KBM-7 (cell line): ENCODE measurements at places on chromosomes 11 and 22.

DNA sequence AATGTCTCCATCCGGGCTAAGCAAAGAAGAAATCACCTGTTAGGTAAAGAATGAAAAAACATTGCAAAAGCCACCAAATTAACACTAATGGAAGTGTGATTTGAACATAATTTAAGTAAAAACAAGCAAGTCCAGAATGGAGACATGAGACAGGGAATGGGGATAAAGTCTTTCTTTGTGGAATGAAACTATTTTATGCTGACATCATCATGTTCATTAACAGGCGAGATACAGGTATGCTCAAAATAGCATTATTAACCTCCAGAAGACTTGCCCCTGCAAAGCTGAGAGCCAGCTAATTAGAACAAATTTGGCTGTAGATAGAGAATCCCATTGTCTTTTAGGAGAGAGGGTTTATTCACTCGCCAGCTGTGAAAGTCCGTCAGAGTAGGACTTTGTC is 4.9 kb upstream of the LARGE1 start:
- DNase-seq, result no peak

- no peak for DNase-seq
Observed at GRCh38 chr11:62148271-62148980, 24.6 kb downstream of the INCENP start.

DNA sequence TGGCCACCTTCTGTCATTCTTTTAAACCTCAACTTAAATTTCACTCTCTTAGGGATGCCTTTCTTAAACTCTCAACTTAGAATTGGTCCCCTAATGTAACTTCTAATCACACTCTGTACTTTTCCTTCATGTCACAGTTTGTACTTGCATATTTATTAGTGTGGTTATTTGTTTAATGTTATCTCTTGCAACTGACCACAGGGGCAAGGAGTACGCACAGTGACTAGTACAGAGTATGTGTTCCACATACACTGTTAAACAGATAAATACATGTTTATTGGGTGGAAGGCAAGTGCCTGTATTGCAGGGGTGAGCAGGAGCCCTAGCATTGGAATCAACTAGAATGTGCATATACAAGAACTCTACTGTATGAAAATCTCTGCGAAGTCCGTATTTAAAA is 554.0 kb downstream of the INSC start:
- no peak for DNase-seq

DNA sequence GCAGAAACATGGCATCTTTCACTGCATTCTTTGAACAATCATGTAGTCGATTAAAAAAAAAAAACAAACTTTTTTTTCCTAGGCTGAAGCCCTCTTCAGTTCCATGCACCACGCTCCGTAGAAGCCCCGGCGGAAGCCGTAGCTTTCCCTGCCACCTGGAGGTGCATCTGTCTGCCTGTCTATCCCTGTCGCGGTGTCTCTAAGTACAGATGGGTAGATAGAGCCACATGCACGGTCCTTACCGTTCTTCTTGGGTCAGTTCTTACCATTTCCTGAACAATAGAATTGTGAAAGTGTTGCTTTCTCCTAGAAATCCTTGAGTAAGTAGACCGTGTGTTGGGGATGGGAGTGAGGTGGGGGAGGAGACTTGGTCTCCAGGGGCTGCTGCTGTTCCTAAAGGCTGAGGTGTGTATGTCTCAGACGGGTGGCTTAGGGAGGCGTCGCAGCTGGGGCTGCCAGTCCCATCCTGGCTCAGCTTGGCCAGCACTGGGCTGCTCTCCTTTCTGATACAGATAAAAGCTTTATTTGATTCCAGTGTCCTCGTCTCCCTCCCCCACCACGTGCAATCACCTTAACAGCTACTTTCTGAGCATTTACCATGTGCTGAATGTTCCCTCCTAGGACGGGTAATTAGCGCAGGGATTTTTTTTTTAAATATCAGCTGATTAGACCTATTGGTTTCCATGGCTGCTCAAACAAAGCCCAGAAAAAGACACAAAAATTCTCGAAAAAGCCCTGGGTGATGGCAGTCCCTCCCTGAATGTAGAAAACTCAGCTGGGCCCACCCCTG is 46.8 kb downstream of the MACROD1 start:
- no peak for DNase-seq

DNA sequence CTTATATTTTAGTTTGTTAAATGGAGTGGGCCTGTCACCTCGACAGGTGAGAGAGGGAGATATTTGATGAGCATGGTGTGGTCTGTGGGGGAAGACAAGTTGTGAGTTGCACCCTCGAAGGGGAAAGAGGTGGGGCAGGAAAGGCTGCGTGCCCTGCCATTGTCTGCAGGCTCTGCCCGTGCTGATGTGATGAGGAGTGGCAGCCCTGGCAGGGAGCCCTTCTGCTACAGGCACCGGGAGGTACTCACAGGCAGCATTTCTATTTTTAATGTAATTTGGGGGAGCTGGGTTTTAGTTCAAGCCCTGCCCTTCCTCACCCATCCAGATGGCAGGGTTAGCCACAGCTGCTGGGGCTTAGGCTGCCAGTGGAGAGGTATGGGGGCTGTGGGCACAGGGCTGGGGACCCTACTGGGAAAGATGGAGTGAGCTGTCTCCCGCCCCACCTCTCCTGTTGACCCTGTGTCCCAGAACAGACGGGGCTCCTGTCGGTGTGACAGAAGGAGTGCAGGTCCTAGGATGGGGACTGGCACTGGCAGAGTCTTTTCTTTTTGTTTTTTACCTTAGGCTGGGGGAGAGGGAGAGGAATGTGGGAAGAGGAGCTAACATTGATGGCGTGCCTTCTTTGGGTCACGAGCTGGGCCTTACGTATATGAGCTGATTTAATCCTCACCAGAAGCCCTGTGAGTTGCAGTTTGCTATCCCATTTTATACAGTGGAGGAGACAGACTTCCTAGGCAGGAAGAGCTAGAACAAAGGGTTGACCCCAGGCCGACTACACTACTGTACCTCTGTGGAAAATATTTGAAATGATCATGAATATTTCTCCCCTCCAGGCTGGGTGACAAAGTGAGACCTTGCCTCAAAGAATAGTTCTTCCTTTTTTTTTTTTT is 51.6 kb downstream of the CEP164 start:
- DNase-seq, result no peak

DNA sequence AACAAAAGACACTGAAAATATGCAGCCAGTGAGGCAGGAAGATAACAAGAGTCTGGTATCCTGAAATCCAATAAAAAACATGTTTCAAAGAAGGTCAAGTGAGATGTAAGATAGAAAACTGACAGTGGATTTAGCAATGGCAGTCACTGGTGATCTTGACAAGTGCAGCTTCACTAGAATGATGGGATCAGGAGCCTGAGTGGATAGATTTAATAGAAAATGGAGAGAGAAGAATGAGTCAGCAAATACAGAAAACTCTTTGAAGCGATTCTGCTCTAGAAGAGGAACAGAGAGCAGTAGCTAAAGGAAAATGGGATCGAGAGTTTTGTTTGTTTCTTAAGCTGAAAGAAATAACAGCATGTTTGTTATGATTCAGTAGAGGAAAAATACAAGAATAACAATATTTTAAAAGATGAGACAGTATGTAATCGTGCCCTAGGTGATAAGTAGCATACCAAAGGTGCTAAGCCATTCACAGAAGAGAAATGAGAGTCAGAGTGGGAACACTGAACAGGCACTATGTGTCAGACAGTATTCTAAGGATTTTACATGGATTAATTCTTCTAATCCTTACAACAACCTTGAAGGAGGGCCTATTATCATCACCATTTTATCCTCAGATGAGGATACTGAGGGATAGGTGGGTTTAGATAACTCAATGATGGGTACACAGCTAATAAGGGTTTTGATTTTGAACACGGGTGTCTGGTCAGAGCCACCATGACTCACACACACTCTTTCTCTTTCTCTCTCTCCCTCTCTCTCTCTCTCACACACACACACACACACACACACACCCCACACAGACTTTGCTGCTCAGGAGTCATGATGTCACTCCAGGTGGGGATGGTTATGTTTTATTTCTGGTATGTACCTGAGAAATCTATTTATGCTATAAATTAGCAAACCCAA is 36.3 kb downstream of the MRE11 start:
- DNase-seq, result no peak
